ENCODE measurements at places on chromosomes 7 and 10.

DNA sequence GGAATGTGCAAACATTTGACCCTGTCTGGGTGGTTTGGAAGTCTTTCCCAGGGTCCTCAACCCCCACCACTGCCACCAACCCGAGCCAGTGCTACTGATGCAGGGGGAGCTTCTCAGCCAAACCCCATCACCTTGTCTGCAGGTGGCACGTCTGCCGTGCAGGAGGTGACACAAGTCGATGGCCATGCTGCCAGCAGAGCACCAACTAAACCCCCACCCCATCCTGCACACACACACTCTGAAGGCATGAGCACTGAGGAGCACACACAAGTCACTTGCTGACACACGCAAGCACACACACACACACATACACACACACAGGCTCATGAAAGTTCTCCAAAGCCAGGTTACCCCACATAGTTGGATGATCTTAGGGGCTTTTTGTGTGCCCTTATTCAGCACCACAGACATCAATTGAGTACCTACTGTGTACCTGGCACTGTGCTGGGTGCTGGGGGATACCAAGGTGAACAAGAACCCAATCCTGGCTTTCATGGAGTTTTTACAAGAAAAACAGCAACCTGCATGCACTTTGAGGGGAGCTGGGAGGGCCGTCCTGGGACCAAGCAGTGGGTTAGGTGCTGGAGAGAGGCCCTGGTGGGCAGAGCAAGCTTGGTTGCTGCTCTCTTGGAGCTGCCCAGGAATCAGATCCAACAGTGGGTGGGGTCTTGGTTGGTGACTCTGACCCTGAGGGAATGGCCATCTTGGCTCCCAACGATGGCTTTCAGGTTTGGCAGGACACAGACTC lies 118.8 kb downstream of the RGS10 start:
- no peak for DNase-seq

DNA sequence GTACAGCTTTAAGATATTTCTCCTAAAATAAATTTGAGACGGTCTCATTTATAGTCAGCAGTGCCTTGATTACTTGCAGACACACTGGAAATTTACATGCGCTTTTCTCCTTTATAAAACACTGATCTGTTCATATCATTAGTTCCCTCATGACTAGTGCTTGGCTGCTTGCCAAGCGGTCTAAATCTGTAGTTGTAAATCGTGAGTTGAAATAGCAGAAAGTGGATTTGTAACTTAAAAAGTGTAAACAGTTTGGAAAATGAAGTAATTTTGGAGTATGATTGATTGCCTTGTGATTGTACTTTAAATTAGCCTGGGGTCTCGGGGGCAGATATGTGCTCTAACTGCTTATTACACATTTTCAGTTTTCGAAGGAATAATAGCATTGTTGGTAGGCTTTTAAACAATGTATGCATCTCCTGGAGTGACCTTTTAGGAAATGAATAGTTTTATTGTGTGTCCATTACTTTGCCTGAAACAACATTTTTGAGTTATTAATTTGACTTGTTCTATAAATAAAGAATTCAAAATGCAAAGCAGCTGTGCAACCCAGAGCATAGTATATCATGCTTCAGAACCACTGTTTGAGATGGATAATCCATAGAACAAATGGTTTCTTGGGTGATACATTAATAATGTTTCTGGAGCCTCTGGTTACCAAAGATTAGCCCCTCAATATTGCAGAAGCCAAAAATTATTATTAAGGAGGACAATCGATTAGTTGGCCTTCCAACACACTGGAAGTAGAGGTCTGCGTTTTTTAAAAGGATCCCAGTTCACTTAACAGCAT lies 73.3 kb downstream of the ARID5B start:
- no peak for DNase-seq

DNA sequence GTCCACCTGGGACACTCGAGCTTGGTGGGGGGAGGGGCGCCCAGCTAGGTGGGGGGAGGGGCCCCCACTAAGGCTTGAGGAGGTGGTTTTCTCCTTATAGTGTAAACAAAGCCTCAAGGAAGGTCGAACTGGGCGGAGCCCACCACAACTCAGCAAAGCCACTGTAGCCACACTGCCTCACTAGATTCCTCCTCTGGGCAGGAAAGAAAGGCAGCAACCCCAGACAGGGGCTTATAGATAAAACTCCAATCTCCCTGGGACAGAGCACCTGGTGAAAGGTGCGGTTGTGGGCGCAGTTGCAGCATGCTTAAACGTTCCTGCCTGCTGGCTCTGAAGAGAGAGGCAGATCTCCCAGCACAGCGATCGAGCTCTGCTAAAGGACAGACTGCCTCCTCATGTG lies 133.1 kb downstream of the SNX13 start:
- no peak for DNase-seq

GRCh38 chr7:29843093-29843492 lies 36.8 kb downstream of the WIPF3 start:
- no peak for DNase-seq

DNA sequence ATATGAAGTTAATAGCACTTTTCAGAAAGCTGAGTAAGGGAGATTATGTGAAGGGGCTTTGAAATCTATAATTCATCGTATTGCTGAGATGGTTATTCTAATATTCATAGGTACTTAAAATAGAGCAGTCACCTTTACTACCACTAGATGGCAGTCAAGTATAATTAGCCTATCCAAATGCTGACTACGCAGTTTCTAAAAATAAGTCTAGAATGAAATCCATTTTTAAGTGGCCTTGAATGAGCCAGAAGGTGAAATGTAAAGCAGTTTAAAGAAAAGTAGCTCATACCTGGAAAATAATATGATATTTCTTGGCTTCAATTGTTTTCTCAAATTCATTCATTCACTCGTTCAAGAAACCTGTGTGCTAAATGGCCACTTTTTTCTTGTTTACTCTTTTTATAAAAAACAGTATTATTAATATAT lies 1277.1 kb downstream of the GATA3 start:
- no peak for DNase-seq

- DNase-seq: no peak
Measured at GRCh38 chr10:95276367-95277200, 14.2 kb downstream of the PDLIM1 start.

- no peak for DNase-seq
Measured at GRCh38 chr7:123198668-123199652, 809 bp downstream of the SLC13A1 start.

- no peak for DNase-seq
Measured at GRCh38 chr10:62541811-62542210, 167.6 kb downstream of the ZNF365 start.
